ENCODE measurements at places on chromosomes 3 and 15.
A peak's percentile ranks its signal among the peaks of the same experiment; 100 is the strongest.

GRCh38 chr15:43330780-43331087 is 361 bp upstream of the LCMT2 start:
- no peak for DNase-seq

DNA sequence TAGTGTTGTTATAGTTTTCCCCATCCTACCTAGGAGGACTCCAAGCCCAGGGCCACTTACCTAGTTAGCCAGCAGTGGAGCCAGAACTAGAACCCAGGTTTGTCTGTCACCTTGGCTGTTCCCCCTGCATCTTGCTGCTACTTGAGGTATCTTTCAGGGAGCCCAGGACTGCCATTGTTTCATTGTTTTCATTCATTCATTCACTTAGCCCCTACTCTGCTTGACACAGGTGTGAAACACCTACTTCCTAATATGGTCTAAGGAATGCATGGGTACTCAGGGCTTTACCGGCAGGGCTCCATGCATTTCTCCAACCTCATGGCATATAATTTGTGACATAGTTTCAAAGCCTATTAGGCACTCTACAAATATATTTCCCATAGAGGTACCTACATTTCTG is 266.6 kb upstream of the TPM1 start:
- DNase-seq: no peak

DNA sequence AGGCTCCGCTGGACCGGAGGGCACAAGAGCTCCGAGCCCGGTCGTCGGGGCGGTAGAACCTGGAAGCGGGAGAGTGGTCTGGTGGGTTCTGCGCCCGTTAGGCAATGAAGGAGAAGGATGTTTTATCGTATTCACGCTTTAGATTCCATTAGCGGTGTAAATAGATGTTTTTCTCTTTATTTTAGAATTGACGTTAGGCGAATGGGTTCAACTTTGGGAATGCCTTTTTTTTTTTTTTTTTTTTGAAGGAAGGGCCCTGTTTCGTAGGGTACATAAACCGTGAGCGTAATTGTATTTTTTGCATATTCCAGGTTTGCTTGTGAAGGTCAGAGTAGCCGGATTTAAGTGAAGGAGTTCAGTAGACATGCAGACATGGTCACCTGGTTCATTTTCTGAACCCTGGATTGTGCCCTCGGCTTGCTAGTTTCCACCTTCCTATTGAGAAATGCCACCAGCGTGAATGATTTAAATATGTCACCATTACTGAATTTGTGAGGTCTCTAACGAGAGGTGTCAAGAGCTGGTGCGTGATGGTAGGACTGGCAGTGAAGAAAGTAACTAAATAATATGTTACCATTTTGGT is 808 bp downstream of the RBM6 start:
- no peak for DNase-seq

DNA sequence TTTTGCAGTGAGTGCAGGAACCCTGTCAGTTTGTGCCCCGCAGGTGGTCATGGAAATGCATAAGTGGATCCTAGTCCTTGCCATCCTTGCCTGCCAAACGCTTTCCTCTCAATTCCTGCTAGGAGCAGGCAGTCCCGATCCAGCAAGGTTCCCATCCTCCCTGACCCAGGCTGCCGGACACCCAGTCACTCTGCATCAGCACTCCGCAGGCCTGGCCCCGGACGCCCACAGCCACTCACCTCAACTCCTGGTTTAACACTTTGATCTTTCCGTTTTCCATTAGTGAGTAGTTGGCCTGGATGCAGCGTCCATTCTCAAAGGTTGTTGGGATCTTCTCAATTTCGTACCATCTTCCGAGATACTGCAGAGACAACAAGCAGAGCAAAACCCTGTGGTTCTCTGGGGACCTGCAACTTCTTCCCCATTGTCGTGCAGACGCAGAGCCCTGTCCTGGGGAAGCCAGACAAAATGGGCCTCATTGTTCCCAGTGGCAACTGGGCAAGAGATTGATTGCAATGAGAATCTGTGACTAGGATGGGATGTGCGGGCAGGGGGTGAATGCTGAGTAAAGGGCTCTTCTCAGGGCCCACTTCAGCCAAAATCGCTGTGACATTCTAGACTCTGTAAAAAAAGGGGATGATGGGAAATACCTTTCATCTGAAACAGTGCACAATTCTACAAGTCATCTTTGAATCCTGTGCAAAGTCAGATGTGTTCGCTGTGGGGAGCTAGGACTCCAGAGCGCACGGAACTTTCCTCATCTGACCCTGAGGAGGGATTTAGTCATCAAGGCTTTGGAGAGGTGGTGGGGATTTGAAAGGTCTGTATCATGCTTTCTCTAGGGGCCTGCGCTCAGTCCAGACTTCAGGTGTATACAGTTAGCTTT is 9.9 kb downstream of the APOD start:
- no peak for DNase-seq

- DNase-seq: no peak
Observed at GRCh38 chr3:72818092-72818773, 30.0 kb downstream of the SHQ1 start.

GRCh38 chr3:5499404-5499803 is 311.9 kb downstream of the EDEM1 start:
- DNase-seq: no peak

DNA sequence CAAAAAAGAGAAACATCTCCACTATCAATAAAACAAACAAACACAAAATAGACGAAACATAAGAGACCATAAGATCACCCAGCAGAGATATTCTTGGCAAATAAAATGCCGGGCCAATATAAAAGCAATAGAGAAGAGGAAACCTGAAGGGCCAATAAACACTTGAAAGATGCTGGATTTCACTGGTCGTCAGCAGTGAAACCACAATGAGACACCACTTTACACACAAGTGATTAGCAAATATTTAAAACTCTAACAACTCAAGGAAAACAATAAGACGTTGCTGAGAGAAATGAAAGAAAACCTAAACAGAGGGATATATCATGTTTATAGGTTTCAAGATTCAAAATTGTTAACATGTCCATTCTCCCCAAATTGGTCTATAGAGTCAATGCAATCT is 148.5 kb downstream of the WDR76 start:
- DNase-seq: no peak

GRCh38 chr3:175075269-175075668 is 216.1 kb downstream of the NAALADL2 start:
- DNase-seq: no peak

GRCh38 chr3:2957115-2957514 is 153.1 kb downstream of the IL5RA start:
- no peak for DNase-seq

DNA sequence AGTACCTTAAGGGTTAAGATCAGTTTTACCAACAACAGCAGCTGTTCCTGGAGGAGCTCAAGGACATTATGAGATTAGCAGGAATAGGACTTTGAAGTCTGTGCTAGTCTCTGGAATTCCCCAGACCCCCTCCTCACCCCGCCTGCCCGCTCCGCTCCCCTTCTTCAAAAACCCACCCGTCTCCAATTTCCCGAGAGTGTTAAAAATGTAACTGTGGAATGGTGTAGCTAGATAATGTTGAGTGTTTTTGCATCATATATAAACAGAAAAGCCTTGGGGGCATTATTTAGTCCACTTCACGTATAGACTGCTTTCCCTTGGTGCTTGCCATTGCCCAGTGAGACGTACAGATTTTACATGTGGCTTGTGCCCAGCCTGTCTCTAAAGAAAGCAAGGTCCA is 65.0 kb upstream of the SEMA6D start:
- no peak for DNase-seq

GRCh38 chr3:198080521-198081384 is 120.7 kb downstream of the LMLN start:
- DNase-seq: peak; percentile 73

- no peak for DNase-seq
Observed at GRCh38 chr3:16506884-16507577, 6.5 kb downstream of the RFTN1 start.

DNA sequence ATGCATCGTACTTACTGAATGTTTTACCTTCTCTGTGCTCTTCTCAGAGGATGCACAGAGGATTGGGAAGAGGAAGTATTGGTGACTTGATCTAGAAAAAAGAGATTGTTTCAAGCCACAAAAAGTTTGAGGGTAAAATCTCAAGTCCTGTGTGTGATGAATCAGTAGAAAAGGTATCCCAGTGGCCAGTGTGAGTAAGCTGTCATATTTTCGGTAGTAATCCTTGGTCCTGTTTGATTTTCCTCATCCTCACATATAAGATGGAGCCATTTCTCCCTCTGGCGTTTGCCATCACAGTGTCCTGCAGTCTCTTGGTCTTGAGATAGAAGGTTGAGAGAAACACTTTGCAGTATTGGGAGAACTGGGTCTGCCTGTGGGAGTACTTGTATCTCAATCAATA is 166.8 kb downstream of the LPP start:
- DNase-seq: no peak

GRCh38 chr3:76438971-76439370 is 600.9 kb upstream of the ROBO2 start:
- no peak for DNase-seq

DNA sequence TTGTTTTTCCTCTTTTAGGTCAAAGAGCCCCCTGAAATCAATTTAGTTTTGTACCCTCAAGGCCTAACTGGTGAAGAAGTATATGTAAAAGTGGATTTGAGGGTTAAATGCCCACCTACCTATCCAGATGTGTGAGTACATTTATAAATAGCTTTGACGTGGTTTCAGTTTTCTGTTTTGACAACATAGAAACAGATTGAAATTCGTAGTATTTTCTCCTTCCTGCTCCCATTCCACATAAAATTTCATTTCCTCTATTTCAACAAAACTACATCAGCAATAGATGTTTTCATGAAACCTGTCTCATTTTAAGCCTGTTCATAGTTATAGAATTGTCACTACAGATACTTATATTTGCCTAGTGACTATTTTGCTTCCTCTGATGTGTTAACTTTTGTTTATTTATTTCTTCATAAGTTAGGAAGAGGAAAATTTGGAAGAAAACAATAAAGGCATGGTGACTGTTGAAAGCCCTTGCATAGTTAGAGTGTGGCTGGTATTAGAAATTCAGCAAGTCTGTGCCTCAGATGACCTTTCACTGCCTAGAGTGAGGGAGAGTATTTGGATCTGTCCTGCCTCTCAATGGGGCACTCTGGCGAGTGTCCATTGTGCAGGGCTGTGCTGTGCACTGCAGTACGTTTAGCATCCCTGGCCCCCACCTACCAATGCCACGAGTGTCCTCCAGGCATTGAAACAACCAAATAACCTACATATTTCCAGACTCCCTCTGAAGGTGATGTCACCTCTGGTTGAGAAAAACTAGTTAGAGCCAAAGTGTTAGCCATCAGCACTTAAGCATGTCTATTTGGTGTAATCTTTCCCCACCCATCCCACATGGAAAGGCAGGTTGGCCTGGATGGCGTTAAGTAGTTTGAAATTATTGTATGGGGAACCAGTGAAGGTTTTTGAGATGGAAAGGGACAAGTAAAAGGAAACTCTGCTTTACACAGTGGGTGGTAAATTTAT is 5.9 kb downstream of the EIF2AK4 start:
- no peak for DNase-seq

DNA sequence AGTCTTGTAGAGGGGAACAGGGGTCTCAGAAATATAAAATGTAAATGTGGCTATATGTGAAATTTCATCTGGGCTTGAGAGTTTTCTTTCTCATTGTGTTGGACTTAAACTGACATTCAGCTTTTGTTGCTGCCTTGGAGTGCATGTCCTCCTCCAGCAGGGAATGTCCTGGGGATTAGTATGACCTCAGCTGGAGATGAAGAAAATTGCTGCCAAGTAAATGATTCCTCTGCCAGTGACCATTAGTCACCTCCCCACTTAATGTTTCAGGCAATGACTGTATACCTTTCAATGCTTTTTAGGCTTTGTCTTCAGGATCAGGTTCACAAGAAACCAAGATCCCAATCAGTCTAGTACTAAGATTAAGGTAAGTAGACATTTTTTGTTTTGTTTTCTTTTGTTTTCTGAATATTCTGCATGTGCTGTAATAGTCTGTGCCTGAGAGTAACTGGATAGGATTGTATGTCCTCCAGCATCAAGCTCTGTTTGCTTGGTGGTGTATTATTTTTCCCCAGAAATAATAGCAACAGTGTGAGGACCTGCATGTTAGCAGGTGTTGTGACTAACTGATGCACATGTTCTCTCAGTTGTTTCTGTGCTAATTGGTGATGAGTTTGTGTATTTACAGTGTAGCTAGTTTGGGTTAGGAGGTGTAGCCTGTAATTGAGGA is 18.1 kb upstream of the SLC22A13 start:
- DNase-seq: no peak

DNA sequence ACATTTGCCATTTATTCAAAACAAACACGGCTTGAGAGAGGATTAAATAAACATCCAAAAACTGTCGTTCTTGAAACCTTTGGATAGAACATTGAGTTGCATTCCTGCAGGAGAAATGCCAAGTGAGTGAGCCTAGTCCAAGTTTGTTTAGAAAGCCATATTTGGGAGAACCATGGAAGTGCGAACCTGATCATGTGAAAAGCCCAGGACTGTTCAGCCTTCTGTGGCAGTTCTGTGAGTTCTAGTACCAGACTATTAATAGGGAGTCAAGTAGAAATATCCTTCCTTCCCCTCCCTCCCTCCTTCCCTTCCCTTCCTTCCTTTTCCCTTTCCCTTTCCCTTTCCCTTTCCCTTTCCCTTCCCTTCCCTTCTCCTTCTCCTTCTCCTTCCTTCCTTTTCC is 470.4 kb downstream of the LPP start:
- DNase-seq: no peak

DNA sequence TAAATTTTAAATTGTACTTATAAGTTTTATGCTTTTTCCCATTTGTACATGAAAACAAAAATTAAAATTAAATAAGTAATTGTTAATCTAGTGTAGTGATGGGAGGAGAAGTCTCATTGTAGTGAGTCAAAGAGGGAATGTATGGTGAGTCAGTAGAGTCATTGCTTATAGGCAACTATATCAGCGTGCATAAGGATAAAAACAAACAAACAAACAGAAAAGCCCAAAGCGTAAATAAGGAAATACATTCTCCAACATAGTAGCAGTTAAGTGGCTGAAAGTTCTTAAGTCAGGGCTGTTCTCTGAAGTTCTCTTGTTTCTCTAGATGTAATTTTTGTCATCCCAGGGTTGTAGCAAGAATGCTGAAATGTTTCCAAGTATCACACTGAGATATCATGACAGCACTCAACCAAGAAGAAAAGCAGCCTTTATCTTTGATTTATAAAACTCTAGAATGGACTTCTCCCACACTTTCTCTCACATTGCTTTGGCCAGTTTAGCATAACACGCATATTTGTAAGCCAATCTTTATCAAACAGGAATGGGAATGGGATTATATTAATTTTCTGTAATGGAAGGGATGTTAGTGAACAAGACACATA is 184.1 kb upstream of the TP63 start:
- no peak for DNase-seq

DNA sequence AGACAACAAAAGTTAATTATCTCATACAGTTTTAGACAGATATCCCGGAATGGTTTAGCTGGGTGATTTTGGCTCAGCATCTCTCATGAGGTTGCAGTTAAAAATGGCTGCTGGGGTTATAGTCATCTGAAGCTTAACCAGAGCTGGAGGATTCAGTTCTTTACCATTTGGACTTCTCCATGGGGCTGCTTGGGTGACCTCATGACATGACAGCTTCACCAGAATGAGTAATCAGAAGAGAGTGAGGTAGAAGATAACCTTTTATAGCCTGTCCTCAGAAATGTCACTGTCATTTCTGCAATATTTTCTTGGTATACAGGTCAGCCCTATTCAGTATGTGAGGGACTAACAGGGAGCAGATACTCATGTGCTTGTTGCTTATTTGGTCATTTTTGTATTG is 30.9 kb downstream of the TFG start:
- DNase-seq: no peak

- no peak for DNase-seq
Observed at GRCh38 chr3:139780593-139780992, 102.8 kb upstream of the NMNAT3 start.

Measured in effector memory CD8-positive, alpha-beta T cell (primary cell).